ENCODE measurements at places on chromosomes 2 and 18.

GRCh38 chr2:221518935-221519625 lies 53.0 kb downstream of the EPHA4 start:
- DNase-seq, result no peak

DNA sequence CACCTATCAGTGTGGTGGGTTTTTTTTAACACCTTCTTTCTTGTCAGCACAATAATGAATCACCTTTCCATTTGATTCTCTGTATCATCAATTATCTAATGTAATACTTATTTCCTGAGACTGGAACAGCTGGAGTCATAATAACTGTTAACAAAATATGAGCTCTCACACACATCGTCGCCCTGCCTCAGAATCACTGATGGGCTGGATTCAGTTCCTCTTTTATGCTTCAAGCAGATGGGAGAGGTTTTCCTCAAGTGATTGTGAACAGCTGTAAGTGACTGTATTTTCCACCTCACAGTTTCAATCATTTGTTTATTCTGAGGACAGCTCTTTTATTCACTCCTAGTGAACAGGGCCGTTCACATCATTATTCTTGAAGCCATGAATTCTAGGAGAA lies 330.2 kb downstream of the DSC3 start:
- no peak for DNase-seq

DNA sequence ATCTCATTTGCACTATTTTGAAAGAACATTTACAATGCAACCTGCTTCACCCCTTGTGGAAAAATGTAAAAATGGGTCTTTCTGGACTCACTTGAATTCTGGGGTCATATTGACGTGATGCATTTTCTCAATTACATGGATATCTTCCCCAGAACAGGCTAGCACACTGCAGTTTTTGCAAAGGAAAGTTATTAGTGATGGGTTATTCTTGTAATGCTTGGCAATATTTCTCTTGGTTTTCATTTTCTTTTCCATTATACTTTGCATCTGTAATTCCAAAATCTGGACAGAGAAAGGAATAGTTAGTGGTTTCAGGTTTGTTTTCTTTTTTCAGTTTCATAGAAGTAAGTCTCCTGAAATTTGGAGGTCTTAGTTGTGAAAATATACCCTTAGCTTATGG lies 24.8 kb upstream of the FAP start:
- DNase-seq, result no peak

- no peak for DNase-seq
Measured at GRCh38 chr2:136985044-136985443, 219.7 kb downstream of the THSD7B start.

GRCh38 chr18:8942021-8942908 lies 160.2 kb upstream of the NDUFV2 start:
- no peak for DNase-seq

Data from HT-29 (cell line).